ENCODE measurements at places on chromosomes 3 and 15.

- peak; percentile 15 for DNase-seq
These were observed 3.9 kb upstream of the DNASE1L3 start for GRCh38 chr3:58214484-58215316.

GRCh38 chr3:74603292-74603691 lies 11.2 kb downstream of the CNTN3 start:
- DNase-seq, result no peak

DNA sequence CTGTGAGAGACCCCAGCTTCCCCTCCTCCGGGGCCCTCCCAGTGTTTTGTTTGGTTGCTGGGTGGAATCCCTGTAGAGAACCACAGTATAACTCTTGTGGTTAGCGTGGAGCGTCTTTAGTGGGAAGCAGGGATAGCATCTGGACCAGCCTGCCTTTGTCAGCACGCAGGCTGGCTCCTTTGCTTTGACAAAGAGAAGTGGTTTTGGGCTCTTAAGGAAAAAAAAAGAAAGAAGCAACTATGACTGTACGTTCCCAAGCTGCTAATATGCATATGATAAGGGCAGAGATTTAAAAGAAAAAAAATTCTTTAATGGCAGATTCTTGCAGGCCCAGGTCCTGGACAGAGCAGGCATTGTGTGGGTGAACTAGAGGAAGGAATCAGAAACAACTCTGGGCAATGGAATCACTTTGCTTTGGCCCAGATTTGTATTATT lies 340.8 kb upstream of the CTDSPL start:
- DNase-seq, result peak; percentile 19

DNA sequence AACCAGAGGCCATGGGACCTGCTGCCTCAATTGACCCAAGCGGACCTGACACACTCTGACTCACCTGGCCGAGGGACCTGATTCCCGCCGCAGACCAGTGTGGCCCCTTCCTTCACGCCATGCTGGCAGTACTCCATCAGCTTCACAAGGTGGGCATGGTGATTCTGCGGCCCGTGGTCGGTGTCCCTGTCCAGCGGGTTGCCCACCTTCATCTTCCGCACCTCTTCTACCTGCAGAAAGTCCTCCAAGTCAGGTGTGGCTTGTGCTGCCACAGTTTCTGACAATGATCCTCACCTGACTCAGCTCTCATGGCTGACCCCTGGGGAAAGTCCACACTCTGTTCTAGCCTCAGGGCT lies 25.9 kb upstream of the SLC41A3 start:
- no peak for DNase-seq

DNA sequence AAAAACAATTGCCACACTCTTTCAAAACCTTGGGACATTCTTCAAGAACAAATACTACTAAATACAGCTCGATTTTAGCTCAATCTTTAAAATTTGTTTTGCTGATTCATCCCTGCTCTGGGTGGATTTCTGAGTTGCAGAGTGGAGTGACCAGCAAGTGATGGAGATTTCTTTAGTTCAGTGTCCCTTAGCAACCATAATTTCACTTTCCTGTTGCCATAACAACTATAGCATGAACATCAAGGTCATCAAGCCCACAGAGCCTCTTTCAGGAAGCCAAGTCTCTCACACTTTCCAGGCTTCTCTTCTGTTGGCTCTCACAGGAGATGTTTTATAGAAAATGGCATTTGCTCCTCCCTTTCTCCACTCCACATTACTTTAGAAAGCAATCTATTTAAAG lies 597.2 kb upstream of the ADAMTS9 start:
- no peak for DNase-seq

- DNase-seq, result no peak
These were observed 64.2 kb upstream of the EPHA6 start for GRCh38 chr3:96750094-96750767.

DNA sequence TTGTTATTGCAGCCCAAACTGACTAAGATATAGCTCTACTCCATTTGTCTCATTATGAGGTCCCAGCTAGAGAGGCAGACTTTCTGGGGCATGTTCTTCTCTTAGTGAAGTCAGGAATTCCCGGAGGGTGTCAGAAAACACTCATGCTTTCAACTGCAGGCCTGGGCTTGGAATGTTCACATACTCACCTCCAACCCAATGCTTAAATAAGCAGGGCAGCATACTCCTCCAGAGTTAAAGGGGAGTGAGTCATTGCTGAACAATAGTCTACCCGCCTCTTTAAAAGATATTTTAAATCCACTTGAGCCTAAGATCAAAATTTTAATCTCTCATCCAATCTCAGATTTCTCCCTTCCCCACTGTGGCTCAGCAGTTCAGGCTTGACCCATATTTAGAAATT lies 167.8 kb upstream of the DPH6 start:
- peak; percentile 51 for DNase-seq

- DNase-seq, result no peak
These were observed 13.2 kb downstream of the KIF7 start for GRCh38 chr15:89642106-89642505.

- DNase-seq, result no peak
These were observed 11.6 kb upstream of the SCAMP5 start for GRCh38 chr15:74983725-74984231.

GRCh38 chr3:152380043-152380442 lies 111.3 kb downstream of the MBNL1 start:
- no peak for DNase-seq

GRCh38 chr3:42497009-42497731 lies 5.3 kb upstream of the VIPR1 start:
- peak; percentile 75 for DNase-seq

DNA sequence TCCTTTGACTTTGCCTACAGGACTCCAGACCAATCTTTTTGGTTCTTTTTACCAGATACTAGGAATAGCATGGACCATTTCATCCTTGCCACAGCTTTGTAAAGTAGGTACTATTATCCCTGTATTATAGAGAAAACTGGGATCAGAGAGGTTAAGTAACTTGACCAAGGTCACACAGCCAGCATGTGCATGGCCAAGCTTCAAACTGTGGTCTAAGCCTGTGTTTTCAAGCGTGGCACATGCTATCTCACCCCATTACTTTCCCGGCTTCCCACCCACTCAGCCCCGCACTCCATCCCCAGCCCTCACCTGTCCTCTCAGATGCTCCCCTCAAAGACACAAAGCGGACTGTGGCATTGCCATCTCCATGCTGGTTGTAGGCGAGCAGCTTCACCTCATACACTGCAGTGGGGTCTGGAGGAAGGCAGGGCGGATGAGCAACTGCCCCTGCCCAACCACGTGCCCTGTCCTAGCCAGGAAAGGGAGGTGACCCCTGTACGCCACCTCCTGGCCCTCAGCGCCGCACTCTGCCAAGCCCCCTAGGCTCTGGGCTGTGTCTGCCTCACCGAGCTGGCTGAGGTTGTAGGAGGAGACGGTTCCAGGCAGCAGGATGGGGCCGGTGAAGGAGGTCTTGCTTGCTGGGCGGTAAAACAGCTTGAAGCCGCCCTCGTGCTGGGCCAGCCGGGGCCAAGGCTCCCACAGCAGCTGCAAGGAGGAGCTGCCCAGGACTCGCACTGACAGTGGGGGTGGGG lies 25.7 kb downstream of the RNU5B-1 start:
- DNase-seq, result no peak

DNA sequence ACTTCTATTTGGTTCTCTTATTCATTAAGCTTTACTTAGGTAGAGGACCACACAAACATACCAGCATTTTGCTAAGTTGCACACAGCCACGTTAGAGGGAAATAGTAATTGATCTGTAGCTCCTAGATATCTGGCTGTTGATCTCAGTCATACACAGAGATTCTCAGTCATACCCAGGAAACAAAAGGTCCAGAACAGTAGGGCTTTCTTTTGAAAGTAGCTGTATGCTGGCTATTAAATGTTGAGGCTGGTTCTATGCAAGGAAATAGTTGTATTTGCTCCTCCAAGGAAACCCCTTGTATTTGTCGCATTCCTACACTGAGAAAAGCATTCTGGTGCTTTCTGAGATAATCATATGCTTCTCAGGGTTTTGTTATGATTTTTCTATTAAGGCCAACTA lies 523.8 kb downstream of the SOX2 start:
- DNase-seq, result no peak

GRCh38 chr15:88636654-88637053 lies 2.2 kb upstream of the ISG20 start:
- DNase-seq, result no peak

DNA sequence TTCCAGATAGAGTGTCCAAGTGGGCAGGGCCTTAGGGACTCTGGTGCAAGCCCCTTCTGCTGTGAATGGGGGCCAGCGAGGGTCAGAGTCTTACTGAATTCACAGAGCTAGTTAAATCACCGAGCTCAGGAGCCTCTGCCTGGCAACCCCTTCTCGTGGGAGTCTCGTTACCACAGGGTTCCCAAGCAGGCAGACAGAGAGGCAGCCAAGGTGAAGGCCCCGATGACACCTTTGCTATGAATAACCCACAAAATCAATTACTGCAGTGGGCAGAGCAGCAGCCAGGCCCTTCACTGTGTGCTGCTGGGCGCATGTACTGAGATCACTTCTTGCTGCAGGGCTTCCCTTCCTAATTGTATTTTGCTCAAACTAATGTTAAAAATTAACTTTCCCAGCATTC lies 56.9 kb downstream of the SPSB4 start:
- no peak for DNase-seq

DNA sequence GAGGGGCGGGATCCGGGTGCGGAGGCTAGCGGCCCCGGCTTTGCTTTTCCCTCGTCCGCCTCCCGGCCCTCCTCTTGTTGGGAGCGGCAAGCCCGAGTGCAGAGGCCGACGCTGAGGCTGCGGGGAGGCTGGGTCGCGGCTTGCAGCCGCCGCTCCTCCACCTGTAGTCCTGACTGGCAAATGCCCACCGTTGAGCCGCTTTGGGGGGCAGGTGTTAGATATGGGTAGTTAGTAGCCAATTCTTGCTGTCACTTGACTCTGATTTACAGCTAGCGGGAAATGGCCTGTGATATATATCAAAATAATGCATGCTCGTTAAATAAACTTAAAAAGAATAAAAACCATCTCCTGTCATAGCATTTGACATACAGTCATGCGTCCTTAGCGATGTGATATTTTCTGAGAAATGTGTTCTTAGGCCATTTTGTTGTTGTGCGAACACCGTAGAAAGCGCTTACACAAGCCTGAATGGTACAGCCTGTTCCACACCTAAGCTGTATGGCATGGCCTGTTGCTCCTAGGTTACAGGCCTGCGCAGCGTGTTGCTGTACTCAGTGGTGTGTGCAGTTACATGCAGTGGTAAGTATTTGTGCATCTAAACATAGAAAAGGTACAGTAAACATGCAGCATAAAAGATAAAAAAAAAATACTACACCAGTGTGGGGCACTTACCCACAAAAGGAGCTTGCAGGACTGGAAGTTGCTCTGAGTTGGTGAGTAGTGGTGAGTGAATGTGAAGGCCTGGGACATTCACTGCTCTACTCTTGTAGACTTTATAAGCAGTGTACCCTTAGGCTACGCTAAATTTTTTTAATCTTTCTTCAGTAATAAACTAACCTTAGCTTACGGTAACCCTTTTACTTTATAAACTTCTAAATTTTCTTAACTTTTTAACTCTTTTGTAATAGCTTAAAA lies 873 bp downstream of the CAPN7 start:
- DNase-seq, result peak; percentile 19

- DNase-seq, result peak; percentile 85
These were observed 1.1 kb downstream of the NFKBIZ start for GRCh38 chr3:101850246-101851051.

GRCh38 chr3:835096-835495 lies 257.7 kb upstream of the CNTN6 start:
- no peak for DNase-seq

- DNase-seq, result no peak
These were observed 75.7 kb upstream of the FAM3D start for GRCh38 chr3:58742239-58742638.

DNA sequence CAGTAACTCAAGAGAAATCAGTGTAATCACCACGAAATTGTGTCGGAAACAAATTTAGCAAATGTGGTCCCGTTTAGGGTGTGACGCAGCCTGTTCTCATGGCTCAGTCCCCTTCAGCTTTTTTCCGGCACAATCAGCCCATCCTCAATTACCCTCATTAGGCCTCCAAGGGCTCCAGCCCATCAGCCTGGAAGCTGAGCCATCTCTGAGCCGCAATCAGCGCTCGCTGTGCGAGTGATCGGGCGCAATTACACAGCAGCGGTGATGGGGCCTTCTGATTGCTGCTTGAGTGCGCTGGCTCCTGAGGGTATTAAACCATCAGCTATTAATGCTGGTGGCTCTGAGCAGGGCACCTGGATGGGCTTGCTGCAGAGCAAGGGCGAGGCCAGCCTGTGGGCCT lies 55.6 kb downstream of the PLXNA1 start:
- DNase-seq, result no peak

DNA sequence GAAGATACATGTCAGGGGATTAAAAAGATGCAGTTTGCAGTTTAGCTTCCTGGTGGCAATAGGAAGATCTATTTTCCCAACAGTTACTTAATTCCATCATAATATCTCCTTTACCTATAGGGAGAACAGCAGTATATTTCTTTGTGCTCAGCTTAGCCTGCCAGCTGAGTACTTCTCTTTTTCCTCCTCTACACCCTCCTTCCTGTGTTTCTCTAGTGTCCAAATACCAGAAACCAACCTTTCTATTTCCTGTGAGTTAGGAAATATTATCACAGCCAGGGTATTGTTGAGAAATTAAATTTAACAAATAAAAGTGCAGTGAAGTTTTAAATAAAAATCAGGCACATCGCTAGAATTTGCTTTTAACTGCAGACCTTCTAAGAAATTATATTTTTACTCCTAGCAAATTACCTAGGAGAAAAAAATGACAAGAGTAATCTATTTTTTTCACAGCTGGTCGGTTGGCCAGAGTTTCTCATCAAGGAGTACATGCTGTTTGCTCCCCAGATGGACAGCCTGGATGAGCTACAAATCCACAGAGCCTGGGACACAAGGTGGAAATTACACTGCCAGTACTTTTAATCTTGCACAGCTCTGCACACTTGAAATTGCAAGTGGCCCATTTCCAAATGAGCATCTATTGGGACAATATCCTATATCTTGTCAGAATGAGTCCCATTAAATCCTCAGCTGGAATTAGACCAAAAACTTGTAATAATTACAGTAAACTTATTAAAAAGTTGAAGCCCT lies 185.2 kb upstream of the CFAP20DC start:
- DNase-seq, result no peak

DNA sequence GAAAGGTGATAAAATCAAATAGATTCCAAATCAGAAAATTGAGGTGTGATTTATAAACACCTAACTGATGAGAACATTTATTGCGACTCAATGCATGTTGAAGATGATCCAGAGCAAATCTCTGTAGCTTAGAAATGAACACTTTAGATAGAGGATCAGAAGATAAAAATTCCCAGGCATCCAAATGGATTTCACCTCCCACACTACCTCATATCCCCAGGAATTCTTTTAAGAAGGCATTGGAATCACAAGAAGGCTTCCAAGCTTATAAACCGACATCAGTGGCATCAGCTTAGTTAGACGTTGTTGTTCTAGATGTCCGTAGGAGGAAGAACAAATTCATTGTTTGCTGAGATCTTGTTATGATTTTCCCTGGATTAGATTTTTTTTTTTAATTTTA lies 154.4 kb downstream of the EBLN2 start:
- DNase-seq, result peak; percentile 11

GRCh38 chr3:61748288-61748687 lies 186.9 kb downstream of the PTPRG start:
- no peak for DNase-seq

DNA sequence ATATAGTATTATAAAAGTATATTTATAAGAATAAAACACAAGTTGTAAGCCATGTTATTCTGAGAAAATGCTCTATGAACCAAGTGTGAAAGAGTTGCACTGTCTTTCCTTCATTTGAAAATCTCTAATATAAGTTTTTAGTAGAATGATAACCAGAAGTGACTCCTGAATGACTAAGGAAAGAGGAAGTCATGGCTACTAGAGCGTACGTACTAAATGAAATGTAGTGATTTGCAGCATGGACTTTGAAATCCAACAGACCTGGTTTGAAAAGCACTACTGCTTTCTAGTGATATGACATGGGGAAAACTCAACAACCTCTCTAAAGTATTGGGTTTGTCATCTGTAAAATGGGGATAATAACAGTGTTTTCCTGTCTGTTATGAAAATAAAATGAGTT lies 10.3 kb upstream of the DNAJC13 start:
- DNase-seq, result no peak
